ENCODE measurements at places on chromosomes 12 and 14.

DNA sequence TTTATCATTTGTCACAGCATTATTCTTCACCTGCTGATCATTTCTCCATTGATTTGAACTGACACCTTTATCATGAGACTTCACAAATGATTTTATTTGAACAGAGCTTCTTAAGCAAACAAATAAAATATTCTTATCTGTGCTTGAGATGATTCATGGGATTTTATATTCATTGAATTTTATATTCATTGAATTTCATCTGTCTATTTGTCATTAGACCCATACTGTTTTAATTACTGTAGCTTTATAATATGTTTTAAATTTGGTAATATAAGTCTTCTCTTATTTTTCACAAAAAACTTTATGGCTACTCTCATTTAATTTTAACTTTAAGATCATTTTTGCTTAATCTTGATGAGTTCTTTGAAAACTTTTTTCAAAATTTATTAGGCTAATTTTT is 777.4 kb upstream of the TBX3 start:
- no peak for DNase-seq

- DNase-seq: no peak
Observed at GRCh38 chr14:97046967-97047366, 249.8 kb downstream of the VRK1 start.

DNA sequence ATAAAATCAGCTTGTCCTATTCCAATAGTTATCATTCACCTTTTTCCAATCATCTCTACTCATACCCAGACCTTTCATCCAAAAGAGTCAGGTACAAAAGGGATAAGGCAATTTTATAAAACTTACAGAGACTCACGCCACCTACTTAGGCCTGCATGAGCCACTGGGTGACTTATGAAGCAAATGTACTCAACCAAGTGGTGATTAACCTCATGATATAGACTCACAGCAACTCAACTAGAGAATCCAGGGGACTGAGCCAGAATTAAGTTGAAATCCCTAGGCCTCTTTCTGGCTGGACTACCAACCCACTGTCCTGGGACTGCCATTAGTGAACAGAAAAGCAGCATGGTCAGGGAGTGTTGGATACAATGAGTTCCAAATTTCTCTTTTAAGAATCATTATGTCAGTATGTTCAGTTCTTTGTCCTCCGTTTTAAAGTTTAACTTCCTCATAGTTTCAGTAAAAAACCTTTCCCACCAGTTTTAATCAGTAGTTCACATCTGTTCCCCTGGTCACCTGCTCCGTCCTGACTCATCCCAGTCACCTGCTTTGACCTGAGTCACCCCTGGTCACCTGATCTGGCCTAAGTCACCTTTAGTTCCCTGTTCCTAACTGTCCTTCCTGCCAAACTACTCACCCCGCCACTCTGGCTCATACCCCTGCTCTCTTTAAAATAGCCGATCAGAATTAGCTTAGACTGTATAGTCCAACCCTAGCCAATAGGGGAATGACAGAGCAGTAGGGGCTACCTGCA is 36.8 kb downstream of the SPTSSA start:
- no peak for DNase-seq

GRCh38 chr14:59139324-59139723 is 49.1 kb upstream of the DAAM1 start:
- DNase-seq: no peak

GRCh38 chr14:103061482-103061976 is 4.2 kb upstream of the CDC42BPB start:
- no peak for DNase-seq

- DNase-seq: no peak
Observed at GRCh38 chr12:55631733-55632132, 5.0 kb upstream of the OR10P1 start.

- DNase-seq: no peak
Observed at GRCh38 chr12:31853520-31853919, 105.7 kb upstream of the RESF1 start.

DNA sequence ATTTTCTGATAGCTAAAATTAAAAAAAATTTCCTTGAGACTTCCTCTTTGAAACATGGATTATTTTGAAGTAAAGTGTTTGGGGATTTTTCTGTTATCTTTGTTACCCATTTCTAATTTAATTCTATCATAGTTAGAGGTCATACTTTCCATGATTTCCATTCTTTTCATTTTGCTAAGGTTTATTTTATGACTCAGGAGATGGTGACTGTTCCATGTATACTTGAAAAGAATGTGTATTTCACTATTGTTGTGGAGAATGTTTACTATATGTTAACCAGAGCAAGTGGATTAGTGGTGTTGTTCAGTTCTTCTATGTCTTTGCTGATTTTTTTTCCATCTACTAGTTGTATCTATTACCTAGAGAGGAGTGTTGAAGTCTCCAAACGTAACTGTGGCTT is 250.5 kb upstream of the PELI2 start:
- DNase-seq: no peak

DNA sequence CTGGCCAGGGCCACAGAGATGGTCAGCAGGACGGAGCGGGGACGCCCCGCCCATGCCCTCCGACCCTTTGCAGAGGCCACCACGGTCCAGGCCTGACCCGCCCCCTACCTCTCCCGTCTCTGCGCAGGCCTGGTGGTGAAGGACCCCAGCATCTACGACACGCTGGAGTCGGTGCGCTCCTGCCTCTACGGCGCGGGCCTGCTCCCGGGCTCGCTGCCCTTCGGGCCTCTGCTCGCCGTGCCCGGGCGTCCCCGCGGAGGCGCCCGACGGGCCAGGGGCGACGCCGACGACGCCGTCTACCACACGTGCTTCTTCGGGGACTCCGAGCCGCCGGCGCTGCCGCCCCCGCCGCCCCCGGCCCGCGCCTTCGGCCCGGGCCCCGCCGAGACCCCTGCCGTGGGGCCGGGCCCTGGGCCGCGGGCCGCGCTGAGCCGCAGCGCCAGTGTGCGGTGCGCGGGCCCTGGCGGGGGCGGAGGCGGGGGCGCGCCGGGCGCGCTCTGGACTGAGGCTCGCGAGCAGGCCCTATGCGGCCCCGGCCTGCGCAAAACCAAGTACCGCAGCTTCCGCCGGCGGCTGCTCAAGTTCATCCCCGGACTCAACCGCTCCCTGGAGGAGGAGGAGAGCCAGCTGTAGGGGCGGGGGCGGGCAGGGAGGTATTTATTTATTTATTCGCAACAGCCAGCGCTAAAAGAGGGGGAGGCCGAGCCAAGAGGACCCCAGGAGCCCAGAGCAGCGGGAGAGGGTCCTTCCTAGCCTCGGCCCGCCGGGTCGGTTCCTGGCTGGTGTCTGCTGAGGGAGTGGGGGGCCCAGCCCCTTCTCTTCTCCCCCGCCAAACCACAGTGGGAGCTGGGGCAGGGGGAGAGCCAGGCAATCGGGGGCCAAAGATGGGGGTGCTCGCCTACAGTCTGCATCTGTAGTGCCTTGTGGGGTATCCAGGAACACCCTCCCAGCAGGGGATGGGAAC is 8.1 kb downstream of the TAMALIN start:
- no peak for DNase-seq

GRCh38 chr12:117093431-117093830 is 5.8 kb downstream of the TESC start:
- no peak for DNase-seq

DNA sequence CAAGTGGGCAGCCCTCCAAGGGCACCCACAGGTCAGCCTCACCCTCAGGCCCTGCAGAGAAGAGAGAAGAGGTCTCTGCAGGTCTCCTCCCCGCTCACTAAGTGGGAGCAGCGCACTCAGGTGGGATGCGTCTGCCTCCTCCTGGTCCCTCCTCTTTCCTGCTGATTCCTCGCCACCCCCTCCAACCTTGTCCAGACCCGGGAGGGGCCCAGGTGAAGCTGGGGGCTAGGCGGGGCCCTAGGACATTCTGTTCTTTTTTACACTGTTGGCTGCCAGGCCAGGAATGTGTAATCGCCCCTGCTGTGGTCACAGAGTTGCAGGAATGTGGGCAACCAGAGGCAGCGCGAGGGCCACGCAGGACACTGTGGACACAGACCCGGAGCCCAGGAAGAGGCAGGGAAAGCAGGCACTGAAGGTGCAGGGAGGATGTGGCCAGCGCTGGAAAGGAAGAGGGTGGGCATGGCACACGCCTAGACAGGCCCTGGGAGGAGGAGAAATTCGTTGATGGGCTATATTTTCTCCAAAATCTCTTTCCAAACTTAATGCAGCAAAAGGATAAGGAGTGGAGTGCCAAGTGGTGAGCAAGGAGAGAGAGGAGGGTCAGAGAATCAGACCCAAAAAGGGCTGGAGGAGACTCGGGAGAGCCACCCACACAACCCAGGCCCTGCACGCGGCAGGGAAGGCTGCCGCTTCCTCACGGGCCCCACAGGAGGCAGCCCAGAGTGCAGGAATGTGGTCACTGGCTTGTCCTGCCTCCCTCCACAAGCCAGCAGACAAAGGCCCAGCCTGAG is 911 bp upstream of the SCNN1A start:
- no peak for DNase-seq

GRCh38 chr12:114399664-114400211 is 6.2 kb downstream of the TBX5 start:
- no peak for DNase-seq

DNA sequence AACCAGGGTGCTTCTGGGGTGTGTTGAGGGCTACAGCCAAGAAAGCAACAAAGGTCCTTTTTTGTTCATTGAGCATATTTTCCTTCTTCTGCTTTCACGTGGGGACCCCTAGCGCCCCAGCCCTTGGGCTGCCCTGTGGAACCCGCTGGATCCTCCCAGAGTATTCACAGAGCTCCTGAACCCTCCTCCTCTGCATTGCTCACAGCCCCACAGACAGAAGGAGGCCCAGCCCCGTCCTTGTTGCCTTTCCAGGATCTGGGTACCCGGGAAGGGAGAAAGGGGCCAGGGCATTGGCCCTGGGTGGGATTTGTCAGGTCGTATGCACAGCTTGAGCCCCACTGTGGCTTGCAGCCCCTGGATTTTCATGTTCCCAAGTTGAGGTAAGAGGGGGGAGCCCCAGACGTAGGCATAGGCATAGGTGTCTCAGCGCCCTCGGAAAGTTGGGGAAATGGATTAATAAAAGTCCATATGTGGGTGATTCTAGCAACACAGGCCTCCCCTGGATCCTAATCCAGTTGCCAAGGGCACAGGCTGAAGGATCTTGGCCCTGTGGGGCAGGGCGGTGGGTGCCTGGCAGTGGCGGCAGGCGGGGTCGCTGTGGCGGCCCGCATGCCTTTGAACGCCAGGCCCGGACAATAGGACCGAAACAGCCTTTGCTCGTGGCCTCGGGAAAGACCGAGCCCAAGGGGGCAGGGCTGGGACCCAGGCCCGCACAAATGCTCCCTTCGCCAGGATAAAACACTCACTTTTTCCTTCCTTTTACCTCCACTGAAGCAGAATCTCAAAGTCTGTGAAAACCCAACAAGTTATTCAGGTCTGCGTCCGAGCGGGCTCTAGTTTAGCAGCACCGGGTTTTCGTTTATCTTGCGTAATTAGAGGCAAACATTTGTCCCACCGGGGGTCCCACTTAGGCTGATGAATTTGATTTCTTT is 3.0 kb upstream of the HOXC10 start:
- no peak for DNase-seq

DNA sequence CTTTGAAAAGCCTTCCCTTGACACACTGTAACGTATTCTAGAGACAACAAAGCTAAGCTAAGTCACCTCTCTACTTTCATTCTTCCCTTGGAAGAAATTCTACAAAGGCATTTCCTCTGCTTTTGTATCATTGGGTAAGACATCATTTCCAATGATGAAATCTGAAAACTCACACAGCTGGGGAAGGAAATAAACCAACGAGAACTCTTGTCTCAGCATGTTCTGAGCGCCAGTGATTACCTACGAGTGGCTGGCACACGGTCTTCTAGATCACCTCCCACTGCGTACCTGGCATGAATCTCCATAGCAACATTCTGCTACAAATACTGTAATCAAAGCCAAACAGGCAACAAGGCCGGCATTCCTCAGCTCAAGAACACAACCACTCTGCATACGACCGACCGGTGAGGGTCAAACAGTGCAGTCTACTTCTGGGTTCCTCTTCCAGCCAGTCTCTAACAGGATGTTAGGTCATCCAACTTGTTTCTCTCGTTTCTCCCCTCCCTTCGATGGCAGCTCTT is 7.6 kb downstream of the VPS37B start:
- peak; percentile 77 for DNase-seq

DNA sequence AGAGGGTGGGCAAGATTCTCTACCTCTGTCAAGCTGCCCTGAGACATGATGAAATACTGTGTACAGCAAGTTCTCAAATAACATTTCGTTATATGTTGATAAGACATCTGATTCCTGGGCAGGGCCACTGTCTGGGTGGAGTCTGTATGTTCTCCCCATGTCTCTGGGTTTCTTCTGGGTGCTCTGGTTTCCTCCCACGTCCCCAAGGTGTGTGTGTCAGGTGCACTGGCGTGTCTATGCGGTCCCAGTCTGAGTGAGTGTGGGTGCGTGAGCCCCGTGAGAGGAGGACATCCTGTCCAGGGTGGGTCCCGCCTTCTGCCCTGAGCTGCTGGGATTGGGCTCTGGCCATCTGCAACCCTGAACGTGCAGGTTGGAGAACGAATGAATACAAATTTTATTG is 29.6 kb downstream of the KCTD10 start:
- DNase-seq: no peak

All from NCI-H1105 treated with DMSO at 0.1 percent for 48 hours (cell line).